ENCODE measurements at places on chromosomes 6 and 20.
A peak's percentile ranks its signal among the peaks of the same experiment; 100 is the strongest.

DNA sequence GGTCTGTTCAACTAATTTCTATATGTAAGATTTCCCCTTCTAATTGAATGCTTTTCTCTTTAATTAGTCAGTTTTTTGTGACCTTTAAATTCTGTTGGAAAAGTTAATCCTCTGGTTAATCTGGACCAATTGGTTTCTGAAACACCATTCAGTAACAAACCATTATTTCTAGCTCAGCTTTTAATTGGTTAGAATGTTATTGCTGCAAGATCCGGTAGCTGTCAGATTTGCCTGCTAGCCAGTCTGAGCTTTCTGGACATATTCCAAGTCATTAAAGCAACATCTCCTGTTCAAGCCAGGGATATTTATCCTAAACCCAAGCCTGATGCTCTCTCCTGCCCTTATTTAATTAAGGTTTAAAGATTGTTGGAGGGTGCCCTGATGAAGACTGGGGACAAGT is 55.1 kb upstream of the FBXL4 start:
- DNase-seq = no peak

DNA sequence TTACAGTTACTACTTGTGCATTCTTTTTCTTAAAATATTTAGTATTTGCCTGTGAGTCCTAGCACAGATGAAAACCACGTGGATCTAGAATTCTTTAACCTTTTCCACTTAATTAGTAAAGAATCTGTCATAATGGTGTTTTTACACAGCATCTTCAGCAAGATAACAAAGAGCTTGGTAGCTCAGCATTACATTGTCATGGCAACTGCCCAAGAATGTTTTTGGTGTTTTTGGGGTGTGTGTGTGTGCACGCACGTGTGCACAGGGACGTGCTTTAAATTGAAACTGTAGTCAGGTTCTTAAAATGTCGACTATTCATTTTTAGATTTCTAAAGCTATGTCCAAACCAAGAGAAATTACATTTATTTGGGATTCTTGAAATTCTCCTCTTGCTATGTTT is 108.0 kb downstream of the FIG4 start:
- no peak for DNase-seq

GRCh38 chr6:88380618-88381288 is 214.6 kb upstream of the CNR1 start:
- DNase-seq = no peak

- DNase-seq = no peak
Measured at GRCh38 chr6:170206317-170206621, 84.6 kb downstream of the DLL1 start.

DNA sequence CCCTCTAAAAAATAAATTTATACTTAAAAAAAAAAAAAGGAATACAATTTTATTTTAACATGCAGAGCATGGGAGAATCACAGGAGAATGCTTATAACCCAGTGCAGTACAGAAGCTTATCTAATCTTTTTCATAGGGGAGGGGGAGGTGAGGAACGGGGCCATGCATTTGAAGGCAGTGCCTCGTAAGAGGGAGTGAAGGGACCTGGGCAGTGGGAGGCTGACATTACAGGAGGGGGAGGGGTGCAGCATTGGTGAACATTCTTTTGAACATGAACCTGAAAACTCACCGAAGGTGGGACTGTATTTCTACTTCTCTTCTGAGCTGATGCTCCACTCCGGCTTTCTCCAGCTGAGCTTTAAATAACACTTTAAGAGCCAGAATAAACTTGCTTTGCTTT is 9.3 kb downstream of the AURKA start:
- DNase-seq = no peak

DNA sequence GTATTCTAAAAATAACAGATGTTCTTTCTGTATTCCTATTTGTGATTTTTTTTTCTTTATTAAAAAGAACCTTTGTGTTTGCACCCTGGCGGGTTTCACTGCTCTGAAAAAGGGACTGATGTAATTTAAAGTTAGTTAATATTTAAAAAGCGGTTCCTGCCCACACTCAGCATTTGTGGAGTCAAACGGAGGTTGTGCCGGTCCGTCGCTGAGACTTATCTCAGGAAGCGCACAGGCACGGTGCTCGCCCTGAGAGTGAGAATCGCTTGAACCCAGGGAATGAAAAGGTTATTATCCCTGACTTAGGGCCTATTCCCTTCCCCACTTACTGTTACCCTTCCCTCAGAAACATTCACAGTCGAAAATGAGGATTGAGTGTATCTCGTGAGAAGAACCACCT is 366.7 kb downstream of the THBS2 start:
- no peak for DNase-seq

DNA sequence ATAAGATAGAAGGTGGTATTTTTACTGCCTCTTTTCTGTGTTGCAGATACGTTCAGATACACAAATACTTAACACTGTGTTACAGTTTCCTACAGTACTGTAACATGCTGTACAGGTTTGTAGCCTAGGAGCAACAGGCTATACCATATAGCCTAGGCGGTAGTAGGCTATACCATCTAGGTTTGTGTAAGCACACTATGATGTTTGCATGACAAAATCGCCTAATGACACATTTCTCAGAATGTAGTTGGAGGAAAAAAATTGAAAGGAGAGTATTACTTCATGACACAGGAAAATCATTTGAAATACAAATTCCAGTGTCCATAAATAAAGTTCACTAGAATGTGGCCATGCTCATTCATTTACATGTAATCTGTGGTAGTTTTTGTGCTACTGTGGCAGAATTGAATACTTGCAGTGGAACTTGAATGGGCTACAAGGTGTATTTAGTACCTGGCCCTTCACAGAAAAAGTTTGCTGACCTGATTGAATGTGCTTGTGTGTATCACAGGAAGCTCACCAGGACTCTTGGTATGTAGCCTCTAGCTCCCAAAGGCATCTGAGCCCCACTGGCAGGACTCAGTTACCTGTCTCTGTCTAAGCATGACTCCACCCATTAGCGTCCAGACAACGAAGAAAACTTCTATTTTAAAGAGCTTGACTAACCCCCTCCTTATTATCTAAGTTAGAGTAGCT is 18.8 kb downstream of the TOP1 start:
- DNase-seq = no peak

DNA sequence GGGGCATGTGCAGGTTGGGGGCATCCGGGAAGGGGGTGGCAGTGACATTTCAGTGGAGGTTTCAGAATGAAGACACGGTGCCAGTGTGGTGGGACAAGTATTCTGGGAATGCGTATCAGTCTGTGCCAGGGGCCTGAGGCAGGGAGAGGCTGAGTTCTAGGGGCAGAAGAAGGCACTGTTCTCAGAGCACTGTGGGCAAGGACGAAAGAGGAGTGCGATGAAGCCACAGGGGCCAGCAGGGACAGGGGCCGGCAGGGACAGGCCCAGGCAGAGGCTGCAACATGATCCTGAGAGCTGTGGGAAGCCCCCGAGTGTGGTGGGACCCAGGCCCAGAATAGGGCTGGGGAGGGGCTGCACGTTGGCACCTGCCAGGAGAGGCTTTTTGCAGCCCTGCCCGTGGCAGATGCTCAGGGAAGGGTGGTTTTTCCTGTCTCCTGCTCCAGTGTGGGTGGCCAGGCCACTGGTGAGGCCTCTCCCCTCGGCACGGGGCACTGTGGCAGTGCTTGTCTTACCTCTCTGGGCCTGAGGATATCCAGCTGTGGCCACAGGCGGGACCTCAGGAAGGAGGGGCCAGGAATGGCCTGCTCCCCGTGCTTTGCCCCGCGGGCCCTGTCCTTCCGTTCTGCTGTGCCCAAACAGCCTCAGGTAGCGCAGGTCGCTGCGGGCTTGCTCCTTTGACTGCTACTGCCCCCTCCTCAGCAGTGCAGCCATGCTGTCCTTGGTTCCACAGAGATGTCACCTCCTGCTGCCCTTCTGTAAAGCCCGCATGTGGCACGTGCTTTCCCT is 10.0 kb downstream of the ENTPD6 start:
- DNase-seq = no peak

DNA sequence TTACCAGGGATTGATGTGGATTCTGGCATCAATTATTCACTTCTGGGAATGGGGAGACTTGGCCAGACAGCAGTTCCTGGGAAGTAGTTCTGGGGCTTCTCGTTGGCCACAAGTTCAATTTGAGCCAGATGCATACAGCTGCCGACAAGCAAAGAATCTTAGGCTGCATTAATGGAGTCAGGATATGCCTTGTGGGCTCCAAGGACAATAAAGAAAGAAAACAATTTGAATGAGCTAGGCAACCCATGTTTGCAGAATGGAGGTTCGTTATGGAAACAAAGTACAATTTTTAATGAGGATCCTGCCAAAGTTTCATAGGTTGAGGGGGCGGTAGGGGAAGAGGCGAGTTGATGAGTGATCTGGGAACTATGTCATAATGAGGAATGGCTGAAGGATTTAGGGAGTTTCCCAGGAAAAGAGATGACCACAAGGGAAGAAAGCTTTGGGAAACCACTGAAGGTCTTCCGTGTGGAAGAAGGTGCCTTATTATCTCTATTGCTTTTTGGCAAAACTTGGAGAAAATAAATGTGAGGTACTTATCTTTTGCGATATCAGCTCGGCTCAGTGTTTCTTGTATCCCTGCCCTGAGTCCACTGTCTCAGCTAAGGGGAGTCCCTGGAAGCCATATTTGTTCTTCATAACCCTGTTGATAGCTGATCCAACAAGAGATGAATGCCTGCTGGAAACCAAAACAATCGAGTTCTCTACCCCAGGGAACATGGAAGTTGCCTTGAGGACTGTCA is 181.0 kb upstream of the ZNF217 start:
- peak; percentile 85 for DNase-seq

DNA sequence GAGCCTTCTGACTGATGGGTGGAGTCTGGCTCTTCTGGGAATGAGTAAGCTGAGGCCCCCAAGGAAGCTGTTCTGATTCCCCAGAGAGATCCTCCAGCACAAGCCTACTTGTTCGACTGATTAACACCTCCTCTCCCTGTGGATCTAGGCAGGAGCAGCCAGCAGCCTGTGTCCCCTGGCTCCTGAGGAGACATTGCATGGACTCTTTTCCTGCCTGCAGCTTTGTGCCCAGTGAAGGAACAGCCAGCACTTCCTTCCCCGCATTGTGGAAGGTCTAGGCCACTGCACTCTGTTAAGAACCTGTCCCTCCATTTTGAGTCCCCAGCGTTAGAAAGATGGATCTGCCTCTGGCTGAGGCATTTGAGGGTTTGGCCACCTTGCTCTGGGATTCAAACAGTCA is 29.1 kb downstream of the LRFN2 start:
- no peak for DNase-seq

- no peak for DNase-seq
Measured at GRCh38 chr20:13174402-13174801, 46.7 kb upstream of the ISM1 start.

DNA sequence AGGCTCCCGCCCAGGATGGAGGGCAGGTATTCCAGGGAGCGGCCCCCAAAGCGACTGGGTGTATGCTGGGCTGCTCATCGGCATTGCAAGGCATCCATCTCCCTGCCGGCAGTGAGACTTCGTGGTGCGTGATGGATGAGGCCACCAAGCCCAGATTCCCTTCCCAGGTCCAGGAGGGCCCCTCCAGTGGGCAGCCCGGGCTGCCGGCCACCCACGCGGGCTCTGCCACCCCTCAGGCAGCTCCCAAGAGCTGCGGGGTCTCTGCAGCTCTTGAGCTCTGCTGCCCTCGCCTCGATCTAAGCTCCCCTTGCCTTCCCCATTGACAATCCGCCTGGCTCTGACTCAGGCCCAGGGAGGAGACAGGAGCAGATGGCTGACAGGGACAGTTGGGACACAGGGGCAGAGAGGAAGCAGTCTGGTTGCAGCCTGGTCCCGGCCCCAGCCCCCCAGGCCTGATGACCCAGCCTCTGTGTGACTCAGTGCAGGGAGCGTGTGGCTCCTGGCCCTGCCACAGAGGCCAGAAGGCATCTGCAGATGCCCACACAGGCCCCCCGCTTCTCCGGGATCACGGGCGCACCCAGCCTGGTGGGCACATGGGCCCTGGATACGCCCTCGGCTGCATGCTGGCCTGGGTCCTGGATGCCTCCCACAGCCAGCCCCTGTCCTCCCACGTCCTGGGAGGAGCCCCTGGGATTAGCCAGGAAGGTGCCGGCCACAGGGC is 33.0 kb downstream of the SLCO4A1 start:
- no peak for DNase-seq

DNA sequence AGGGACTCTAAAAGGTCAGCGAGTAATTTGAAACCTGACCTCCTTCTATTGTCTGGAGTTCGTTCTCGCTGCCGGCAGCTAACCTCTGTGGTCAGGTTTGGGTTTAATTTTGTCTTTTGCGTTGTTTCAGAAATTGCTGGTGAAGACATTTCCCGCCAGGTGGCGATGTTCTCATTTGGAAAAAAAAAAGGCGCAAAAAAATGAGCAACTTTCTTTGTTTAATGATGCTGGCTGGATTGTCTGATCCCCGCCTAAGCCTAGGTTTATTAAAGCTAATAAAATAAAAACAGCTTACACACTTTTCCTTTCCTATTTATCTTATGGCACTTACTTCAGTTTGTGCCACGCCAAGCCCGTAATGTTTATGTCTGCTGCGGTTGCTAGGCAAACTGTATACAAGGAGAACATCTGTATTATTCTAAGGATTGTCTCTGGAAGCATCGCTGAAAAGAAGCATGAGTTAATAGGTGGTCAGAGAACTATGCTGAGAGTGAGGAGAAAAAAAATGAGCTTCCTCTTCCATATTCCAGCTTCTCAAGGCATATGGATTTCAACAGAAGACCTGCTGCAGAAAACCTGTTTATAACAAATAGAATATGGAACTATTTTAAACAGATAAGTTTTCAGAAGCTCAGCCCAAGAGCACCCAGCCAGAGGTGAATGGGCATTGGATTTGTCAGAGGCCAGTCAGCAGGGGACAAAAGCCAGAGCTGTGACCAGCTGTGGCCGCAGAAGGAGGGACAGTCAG is 205.7 kb downstream of the DOK5 start:
- DNase-seq = no peak

DNA sequence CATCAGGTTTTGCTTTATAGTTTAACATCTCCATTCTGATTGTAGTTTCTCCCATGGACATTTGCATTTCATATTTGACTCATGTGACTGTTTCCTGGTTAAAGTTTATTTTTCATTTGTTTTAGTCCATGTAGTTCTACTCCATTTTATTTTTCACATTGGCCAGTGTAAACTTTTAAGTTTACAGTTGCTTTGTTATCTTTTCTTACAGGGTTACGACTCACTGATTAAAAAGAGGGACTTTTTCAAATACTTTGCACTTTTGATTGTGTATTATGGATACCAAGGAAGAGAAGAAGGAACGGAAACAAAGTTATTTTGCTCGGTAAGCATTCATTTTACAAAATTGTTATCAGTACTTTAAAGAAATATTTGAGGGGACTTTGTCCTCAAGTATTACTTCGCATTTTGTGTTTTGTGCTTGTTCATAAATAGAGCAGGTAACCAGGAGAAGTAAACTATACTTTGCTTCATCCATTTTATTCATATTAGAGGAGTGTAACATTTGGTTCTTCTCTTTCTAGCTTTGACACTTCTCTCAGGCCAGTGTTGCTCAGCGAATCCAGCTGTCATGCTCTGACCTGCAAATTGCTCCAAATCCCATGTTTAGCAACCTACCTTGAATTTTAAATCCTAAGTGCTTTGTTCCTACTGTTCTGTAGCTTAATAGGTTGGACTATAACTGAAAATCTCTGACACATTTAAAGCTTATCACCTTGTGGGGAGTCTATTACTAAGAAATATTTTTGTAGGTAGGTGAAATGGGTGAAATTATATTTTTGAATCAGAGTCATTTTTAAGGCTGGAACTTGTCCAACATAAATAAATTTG is 24.5 kb downstream of the NCOA7 start:
- DNase-seq = no peak

- no peak for DNase-seq
Measured at GRCh38 chr20:46260480-46260879, 47.8 kb downstream of the CDH22 start.
